HFFc6 (cell line): ENCODE measurements at places on chromosomes 6 and 20. TPM values are rescaled to one million over a fixed set of nuclear protein-coding genes. Genes with fewer than 3 reads are reported as not detected.

- H3K27ac ChIP-seq: no peak overlapping the region
- H3K4me3 ChIP-seq: no peak overlapping the region
- no peak for DNase-seq
- H3K4me1 ChIP-seq: peaks cover 23% of the 10 kb centered on the region; the same call in 1 of the 2 replicates
Observed at GRCh38 chr6:84553527-84553926, 210.9 kb downstream of the TBX18 start.

Gene LY6G5B
- total RNA-seq: 4.9 to 5.1 TPM (median 4.9 TPM) in 3 replicates

- DNase-seq: no peak
- H3K27ac ChIP-seq: no peak overlapping the region
- no peaks in the 10 kb centered on the region; the same call in 1 of the 2 replicates for H3K27me3 ChIP-seq
- peaks cover 20% of the 10 kb centered on the region for H3K4me1 ChIP-seq
Observed at GRCh38 chr20:18504479-18505060, 3.2 kb upstream of the SEC23B start.

GRCh38 chr6:145689529-145689928, 45.8 kb downstream of the EPM2A start:
- no peaks in the 10 kb centered on the region for H3K27me3 ChIP-seq
- H3K4me3 ChIP-seq: no peak overlapping the region
- H3K4me1 ChIP-seq: peaks cover 19% of the 10 kb centered on the region
- H3K27ac ChIP-seq: no peak overlapping the region
- DNase-seq: no peak

Gene B3GAT2
- not detected in 2 replicates for total RNA-seq

DNA sequence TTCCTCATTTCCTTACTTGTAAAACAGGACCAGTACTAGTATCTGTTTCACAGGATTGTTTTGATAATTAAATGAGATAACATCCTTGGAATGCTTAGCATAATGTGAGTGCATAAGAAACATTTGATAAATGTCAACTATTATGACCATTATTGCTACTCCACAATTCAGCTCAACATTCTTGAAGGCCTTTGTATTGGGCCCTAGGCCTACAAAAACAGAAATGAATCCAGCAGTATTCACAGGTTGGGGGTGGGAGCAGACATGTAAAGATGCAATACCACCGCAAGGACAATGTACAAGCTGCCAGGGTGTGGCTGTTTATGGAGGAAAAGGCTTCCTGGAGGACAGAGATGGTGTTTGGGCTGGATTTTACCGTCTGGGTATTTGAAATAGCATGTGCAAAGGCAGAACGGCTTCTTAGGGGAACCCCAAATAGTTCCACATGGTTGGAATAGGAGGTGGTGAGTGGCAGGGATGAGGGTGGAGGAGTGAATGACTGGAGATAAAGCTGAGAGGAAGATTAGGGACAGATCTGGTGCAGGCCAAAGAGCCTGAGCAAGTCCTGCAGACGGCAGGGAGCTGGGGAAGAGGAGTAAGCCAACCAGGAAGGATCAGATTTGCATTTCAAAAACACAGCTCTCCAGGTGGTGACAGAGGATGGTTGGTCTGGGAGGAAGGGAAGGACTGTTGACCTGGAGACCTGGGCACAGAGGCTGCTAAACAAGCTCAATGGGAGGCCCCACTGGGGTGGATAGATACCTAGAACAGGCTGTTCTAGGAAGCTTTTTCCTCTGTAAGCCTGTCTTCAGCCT, 57.0 kb upstream of the EPB41L1 start:
- peaks cover 21% of the 10 kb centered on the region for H3K27me3 ChIP-seq
- peak; percentile 37 for DNase-seq
- H3K4me1 ChIP-seq: peaks cover 41% of the 10 kb centered on the region
- no peaks in the 10 kb centered on the region for H3K36me3 ChIP-seq
- H3K4me3 ChIP-seq: no peak overlapping the region; the same call in 1 of the 2 replicates

Gene GPLD1
- total RNA-seq: 0.21 and 0.26 TPM in 2 replicates

DNA sequence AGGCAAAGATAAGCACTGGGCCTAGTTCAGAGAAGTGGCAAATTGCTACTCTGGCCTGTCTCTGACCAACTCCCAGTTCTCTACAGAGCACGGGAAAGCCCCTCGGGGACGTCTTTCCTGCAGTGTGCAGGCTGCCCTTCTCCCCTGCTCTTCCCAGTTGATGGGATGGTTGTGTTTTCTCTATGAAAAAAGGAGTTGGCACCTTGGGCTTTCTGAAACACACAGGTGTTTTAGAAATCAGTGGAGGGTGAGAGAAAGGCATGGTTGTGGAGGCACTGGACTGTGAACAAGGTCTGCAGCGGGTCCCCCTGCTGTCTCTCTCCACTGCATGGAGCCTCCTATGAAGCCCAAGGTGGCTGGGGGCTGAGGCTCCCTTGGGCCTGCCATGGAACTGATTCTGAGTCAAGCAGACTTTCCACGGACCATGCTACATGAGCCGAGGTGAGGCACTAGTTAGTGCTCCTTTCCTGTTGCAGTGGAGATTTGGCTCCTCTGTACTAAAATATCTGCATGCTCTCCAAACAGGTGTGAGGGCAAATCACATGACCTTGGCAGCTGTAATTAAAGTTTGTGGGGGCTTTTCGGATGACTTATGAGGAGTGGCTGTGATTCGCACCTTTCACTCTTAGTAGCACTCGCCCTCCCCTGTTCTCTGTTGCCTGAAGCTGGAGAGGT, 16.3 kb downstream of the GTSF1L start:
- peaks cover 5% of the 10 kb centered on the region for H3K36me3 ChIP-seq
- H3K27ac ChIP-seq: no peak overlapping the region
- H3K4me1 ChIP-seq: no peaks in the 10 kb centered on the region
- H3K27me3 ChIP-seq: peaks cover 3% of the 10 kb centered on the region

DNA sequence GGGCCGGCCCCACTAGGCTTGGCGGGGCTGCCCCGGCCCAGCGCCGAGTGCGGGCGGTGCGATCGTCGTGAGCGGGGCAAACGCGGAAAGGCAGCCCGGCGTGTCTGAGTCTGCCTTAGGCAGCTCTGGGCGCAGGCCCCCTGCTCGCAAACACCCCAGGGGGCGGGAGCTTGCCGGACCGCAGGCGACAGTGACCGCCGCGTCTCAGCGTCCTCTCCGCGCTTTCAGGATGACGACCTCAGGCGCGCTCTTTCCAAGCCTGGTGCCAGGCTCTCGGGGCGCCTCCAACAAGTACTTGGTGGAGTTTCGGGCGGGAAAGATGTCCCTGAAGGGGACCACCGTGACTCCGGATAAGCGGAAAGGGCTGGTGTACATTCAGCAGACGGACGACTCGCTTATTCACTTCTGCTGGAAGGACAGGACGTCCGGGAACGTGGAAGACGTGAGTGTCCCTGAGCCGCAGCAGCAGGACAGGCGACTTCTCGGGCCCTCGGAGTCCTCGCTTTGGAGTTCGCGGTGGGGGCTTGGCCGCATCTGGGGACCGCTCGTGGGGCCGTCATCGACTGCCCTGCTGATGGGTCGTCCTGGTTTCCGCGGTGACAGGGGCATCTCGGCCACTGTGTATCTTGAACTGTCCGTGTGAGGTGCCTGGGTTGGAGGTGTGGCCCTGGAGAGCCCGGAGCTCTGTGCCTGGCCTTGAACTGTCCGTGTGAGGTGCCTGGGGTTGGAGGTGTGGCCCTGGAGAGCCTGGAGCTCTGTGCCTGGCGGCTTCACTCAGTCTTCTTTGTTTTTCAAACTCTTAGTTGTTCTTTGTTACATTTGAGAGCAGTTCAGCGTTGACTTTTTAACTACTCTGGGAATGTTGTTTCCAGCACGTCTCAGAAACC, 786 bp downstream of the ADRM1 start:
- peaks cover 13% of the 10 kb centered on the region for H3K36me3 ChIP-seq
- peak overlapping the region; percentile 97 for H3K4me3 ChIP-seq
- no peaks in the 10 kb centered on the region; the same call in 1 of the 2 replicates for H3K27me3 ChIP-seq
- peaks cover 32% of the 10 kb centered on the region for H3K4me1 ChIP-seq
- H3K27ac ChIP-seq: peak overlapping the region; percentile 83
- DNase-seq: no peak

Gene RHAG
- not detected in 3 replicates for total RNA-seq

Gene ARMC2
- 1.3 to 2.6 TPM (median 2.5 TPM) in 3 replicates for total RNA-seq

GRCh38 chr6:155604991-155605390, 149.4 kb upstream of the NOX3 start:
- H3K4me1 ChIP-seq: peaks cover 18% of the 10 kb centered on the region
- no peak overlapping the region for H3K4me3 ChIP-seq
- no peaks in the 10 kb centered on the region for H3K36me3 ChIP-seq
- H3K27ac ChIP-seq: peak overlapping the region; percentile 57; the same call in 1 of the 2 replicates
- no peaks in the 10 kb centered on the region; the same call in 1 of the 2 replicates for H3K27me3 ChIP-seq
- peak; percentile 34 for DNase-seq

GRCh38 chr6:1686117-1687098, 76.7 kb downstream of the FOXC1 start:
- no peaks in the 10 kb centered on the region for H3K36me3 ChIP-seq
- H3K27ac ChIP-seq: peak overlapping the region; percentile 97
- H3K4me3 ChIP-seq: peak overlapping the region; percentile 84
- peak; percentile 98 for DNase-seq

- H3K36me3 ChIP-seq: peaks cover 4% of the 10 kb centered on the region; the same call in 1 of the 2 replicates
- H3K4me3 ChIP-seq: peak overlapping the region; percentile 70
Observed at GRCh38 chr6:25053875-25054371, 118.2 kb upstream of the RIPOR2 start.

DNA sequence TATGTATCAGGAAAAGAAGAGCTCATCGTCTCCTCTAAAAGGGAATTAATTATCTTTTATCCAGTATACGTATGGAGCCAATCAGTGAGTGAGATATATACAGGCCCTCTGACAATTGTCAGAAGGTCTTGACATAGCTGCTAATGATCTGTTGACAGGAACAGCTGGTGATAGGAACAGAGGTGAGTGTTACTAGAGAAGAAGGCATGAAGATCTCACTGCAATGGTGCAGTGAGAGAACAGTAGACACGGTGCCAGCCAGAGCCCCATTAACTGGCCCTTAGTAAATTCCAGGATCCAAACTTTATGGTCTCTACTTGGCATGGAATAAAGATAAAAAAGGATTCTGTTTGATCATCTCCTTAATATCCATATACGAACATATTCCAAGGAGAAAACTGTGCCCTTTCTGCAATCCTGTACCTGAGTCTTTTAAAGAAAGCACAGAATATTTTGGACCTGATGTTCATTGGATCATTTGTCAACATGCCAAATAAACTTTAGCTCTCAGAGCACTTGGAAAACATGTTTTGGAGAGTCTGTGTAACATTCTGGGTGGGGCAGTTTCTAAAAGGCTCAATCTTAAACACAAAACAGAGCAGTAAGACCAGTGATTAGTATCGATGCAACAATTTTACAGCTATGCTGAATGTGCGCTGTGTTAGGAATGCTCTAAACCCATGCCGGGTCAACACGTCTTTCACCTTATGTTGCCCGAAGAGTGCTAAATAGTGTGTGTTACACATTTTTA, 135.8 kb upstream of the CITED2 start:
- no peaks in the 10 kb centered on the region for H3K36me3 ChIP-seq
- H3K4me3 ChIP-seq: no peak overlapping the region
- peaks cover 13% of the 10 kb centered on the region for H3K4me1 ChIP-seq
- no peak for DNase-seq
- no peak overlapping the region for H3K27ac ChIP-seq
- no peaks in the 10 kb centered on the region for H3K27me3 ChIP-seq

DNA sequence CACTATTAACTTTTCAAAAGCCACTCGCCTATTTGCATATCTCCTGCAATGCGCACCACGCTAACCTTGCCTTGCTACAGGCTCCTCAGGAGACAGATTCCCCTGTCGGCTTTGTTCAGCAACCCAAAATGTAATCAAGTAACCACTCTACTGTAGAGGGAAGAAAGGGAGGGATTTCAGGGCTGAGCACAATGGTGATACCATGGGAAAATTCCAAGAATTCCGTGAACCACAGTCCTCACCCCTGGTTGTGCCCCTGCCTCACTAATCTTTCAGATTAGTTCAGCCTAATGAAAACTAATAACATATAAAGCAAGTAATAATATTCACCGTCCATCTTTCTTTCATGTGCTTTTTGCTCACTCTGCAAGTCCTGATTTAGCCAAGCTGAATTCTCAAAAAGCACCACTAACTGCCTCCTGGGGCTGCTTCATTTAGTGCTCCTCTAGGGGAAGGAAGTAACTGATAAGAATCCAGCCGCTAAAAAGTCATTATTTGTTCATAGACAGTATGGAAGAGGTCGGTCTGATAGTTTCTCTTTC, 6.6 kb downstream of the CITED2 start:
- peak overlapping the region; percentile 98 for H3K27ac ChIP-seq
- peaks cover 59% of the 10 kb centered on the region for H3K4me1 ChIP-seq
- peak overlapping the region; percentile 20; the same call in 1 of the 2 replicates for H3K4me3 ChIP-seq
- H3K27me3 ChIP-seq: peaks cover 33% of the 10 kb centered on the region
- no peak for DNase-seq

GRCh38 chr6:92942549-92942948, 476.8 kb downstream of the EPHA7 start:
- H3K4me1 ChIP-seq: no peaks in the 10 kb centered on the region
- no peak for DNase-seq
- no peak overlapping the region for H3K4me3 ChIP-seq

- H3K27me3 ChIP-seq: peaks cover 3% of the 10 kb centered on the region
- peaks cover 67% of the 10 kb centered on the region for H3K36me3 ChIP-seq
- H3K27ac ChIP-seq: no peak overlapping the region
- no peak overlapping the region for H3K4me3 ChIP-seq
- peaks cover 8% of the 10 kb centered on the region; the same call in 1 of the 2 replicates for H3K4me1 ChIP-seq
Observed at GRCh38 chr6:158769771-158770432, 49.3 kb downstream of the EZR start.

DNA sequence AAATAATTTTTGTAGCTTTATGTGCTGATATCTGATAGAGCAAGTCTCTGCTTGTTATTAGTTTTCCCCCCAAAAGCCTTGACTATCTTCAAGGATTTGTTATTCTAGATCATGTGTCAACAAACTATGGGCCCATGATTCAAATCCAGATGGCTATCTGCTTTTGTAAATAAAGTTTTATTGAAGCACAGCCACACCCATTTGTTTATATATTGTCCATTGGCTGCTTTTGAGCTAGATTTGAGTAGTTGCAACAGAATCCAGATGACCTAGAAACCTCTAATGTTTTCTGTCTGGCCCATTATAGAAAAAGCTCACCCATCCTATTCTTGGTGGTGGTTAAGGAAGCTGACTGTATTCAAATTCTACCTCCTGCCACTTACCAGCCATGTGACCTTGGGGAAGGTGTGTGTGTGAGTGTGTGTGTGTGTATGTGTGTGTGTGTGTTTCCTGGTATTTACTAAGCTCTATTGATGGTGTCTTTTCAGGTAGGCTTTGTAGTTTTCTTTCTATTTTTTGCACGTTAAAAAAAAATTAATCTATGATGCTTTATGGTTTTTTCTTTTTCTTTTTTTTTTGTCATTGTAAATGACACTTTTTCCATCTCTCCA, 1.3 kb upstream of the GTSF1L start:
- H3K27ac ChIP-seq: no peak overlapping the region
- H3K36me3 ChIP-seq: no peaks in the 10 kb centered on the region
- H3K27me3 ChIP-seq: peaks cover 8% of the 10 kb centered on the region
- no peak for DNase-seq
- no peak overlapping the region for H3K4me3 ChIP-seq
- H3K4me1 ChIP-seq: peaks cover 27% of the 10 kb centered on the region

- H3K27ac ChIP-seq: no peak overlapping the region
Observed at GRCh38 chr6:166143011-166143410, 24.6 kb downstream of the TBXT start.

Gene SRSF12
- total RNA-seq: not detected in 3 replicates

DNA sequence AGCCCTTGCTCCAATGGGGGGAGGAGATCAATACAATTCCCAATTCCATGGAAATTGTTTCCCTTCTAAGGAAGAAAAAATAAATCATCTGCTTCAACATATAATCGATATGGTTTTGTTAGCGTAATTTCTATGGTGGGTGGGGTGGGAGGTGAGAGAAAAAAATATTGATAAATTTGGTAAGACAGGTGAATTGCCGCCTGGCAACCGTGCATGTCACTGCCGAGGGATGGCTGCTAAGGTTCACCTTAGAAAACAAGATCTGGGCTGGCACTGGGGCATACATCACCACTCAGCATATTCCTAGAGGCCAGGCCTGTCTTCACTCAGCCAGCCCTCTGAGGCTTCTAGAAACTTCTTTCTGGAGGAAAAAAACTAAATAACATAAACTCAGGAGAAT, 104.1 kb downstream of the ZNF217 start:
- no peak overlapping the region for H3K27ac ChIP-seq
- no peak overlapping the region for H3K4me3 ChIP-seq
- H3K4me1 ChIP-seq: no peaks in the 10 kb centered on the region
- no peak for DNase-seq

Gene IRAK1BP1
- total RNA-seq: 1.8 and 2.1 TPM in 2 replicates
